Fibroblast of the conjunctiva (primary cell): ENCODE measurements at places on chromosomes 13 and 19.

GRCh38 chr19:18832306-18833140 lies 764 bp downstream of the UPF1 start:
- DNase-seq: no peak

GRCh38 chr19:2625434-2625833 lies 77.1 kb downstream of the GNG7 start:
- no peak for DNase-seq

DNA sequence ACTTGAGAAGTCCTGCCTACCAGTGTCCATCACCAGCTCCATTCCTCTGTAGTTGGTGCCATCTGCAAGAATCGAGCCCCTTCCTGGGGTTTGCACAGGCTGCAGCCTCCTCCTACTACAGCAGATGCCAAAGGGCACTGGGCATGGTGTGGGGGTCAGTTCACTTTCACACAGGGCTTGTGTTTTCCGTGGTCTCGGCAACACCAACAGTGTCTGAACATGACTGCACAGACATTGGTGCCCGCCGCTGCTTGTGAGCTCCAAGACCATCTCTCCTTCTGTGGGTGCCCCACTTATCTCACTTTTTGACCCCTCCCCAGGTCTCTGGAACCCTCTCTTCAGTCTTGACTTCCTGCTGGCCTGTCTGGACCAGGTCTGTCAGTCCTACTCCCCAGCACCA lies 15.2 kb downstream of the ZNF446 start:
- no peak for DNase-seq

DNA sequence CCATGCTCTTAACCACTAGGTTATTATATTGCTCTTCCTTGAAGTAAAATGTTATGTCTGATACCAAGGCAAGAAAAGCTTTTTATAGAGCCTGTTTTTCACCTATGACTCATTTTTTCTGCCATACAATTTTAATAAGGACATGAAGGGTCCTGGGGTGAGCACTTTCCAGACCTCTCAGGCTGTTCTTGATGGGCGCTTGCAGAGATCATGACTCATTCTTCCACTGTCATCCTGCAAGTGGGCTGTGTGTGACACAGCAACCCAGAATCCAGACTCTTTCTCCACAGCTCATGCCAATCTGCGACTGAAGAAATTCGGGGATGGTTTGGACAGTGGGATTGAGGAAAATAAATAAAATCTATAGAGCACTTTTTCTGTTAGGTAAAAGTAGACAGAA lies 506.7 kb upstream of the NBEA start:
- DNase-seq: no peak

- no peak for DNase-seq
Observed at GRCh38 chr13:74274916-74275315, 140.7 kb upstream of the KLF12 start.

GRCh38 chr19:53844849-53845246 lies 20.7 kb upstream of the NLRP12 start:
- DNase-seq: no peak

- DNase-seq: no peak
Observed at GRCh38 chr13:41568143-41568971, 111.0 kb downstream of the RGCC start.

GRCh38 chr19:2587001-2587719 lies 111.2 kb downstream of the GADD45B start:
- DNase-seq: no peak

DNA sequence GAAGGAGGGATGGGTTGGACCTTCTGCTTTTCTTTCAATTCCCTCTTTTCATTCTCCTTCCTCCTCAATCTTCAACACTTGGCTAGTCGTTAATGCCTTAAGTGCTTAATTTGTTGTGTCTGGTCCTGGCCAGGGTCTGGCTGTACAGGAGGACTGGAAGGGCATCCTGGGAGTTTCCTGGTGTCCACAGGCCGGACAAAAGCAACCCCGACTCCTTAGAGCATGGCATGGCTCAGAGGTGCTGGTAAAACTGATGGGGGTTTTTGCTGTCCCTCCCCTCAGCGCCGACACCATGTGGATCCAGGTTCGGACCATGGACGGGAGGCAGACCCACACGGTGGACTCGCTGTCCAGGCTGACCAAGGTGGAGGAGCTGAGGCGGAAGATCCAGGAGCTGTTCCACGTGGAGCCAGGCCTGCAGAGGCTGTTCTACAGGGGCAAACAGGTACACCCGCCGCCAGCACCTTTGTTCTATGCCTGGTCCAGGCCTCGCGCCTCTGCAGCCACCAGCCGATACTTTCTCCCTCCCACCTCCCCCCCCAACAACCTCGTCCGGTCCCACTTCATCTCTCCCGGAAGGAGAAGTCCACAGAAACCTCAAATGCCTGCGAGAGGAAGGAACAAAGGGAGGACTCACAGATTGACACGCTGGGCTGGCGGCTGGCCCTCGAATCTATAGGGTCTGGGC lies 1.4 kb downstream of the UHRF1 start:
- no peak for DNase-seq

DNA sequence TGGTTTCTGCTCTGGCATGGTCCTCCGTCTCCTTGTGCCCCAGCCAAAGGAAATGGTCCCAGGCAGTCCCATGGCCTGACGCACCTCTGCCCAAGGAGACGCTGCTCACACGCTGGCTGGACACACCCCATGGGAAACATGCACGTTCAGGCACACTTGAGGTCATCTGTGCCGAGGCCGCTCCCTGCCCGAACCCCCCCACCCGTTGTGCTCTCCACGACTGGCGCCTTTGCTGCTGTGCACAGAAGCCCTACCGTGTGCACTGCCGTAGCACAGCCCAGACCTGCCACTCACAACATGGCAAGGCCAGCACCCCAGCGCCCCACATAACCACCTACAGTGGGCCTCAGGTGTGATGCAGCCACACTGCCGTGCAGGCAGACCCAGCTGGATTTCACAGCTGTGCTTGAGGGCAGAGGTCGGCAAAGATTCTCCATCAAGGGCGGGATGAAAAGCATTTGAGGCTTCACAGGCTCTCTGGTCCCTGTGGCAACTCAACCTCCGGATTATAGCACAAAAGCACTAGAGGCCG lies 65.7 kb downstream of the SPACA7 start:
- no peak for DNase-seq

DNA sequence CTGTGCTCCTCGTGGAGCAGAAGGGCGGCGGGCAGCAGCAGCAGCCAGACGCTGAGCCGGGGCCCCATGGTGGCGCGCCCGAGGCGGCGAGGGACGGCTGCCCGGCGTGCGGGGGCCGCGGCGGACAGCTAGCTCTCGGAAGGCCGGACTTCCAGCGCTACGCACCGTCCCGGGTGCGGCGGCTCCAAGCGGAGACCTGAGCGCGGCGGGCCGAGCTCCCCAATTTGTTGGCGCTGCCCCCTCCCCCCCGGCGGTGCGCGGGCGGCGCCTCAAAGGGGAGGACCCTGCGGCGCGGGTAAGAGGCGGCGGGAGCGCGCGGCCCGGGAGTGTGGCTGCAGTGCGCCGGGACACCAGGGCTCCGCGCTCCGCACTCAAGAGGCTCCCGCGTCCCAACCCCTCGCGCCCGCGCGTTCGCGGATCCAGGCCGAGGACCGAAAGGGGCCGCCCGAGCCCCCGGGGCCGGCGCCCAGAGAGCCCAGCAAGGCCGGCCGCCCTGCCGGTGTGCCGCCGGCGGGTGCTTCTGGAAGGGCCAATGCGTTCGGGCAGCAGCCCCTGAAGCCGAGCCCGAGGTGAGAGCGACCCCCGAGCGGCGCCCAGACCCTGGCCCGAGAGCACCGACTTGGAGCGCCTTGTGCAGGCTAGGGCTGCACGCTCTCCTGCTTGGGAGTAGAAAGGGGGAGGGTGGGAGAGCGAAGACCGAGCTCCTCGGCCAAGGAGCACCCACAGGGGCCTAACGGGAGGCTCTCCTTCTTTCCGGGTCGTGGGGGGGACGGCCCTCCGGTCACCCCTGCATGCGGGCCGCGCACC lies at the start of the genes COL4A1 and COL4A2:
COL4A1 (minus strand) TSS at position 198 of the 807 bp plus-strand sequence; CDS start at position 68, 130 bp downstream.
COL4A2 (plus strand) TSS at position 325 of the 807 bp plus-strand sequence. CDS start 620 bp downstream, outside the sequence.
- DNase-seq: no peak

GRCh38 chr19:40672573-40673299 lies 17.7 kb downstream of the NUMBL start:
- DNase-seq: no peak

- no peak for DNase-seq
Observed at GRCh38 chr19:29483944-29484581, 41.7 kb upstream of the VSTM2B start.

DNA sequence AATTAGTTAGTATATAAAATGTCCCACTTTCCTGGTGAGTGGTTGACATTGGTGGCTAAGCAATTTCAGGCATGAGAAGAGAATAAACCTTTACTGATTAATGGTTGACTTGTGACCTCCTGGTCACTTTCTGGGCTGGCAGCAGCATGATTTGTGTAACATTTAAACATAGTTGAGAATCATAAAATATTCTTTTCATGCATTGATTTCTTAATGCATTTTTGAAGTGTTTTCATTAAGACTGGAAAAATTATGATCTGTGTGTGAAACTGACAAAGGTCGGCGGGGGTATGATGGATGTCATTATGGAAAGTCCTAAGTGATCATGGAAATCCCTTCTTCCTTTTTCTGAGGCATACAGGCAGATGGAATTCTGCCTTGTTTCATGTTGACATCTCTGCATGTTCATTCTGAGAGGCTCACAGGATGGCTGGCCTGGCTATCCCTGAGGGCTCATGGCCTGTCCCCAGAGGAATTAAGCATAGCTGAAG lies 98.7 kb upstream of the RNF113B start:
- DNase-seq: no peak

GRCh38 chr19:4053423-4054324 lies 13.0 kb downstream of the ZBTB7A start:
- no peak for DNase-seq
